H4 (cell line): ENCODE measurements at places on chromosomes 16 and 17. TPM values are rescaled to one million over a fixed set of nuclear protein-coding genes. Genes with fewer than 3 reads are reported as not detected.
A peak's percentile ranks its signal among the peaks of the same experiment; 100 is the strongest.

GRCh38 chr17:77770331-77771105 is 188.0 kb upstream of the TNRC6C start:
- DNase-seq = peak; percentile 86

GRCh38 chr17:18197535-18198194 is 14.0 kb downstream of the ALKBH5 start:
- DNase-seq = no peak

DNA sequence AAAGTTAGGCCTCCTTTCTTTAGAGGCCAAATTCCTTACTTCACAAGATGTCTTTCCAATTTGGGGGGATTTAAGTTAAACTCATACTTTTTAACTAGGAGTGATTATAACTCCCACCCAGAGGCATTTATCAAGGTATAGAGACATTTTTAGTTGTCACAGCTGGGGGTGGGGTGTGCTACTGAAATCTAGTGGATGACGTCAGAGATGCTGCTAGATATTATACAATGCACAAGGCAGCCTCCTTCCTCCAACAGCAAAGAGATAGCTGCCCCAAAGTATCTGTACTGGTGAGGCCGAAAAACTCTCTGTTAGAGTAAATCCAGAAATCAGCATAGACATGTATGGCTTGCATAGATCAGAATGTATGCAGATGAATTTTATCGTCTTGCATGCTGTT is 324.0 kb downstream of the HS3ST4 start:
- no peak for DNase-seq

GRCh38 chr16:20767577-20767976 is 3.8 kb downstream of the ACSM3 start:
- no peak for DNase-seq

GRCh38 chr16:83715217-83715920 is 92.4 kb upstream of the HSBP1 start:
- peak; percentile 30 for DNase-seq

Gene DOC2B
- total RNA-seq = not detected in 2 replicates

Gene SHBG
- not detected in 2 replicates for total RNA-seq

Gene SYT17
- total RNA-seq = 2.1 and 3.2 TPM in 2 replicates

DNA sequence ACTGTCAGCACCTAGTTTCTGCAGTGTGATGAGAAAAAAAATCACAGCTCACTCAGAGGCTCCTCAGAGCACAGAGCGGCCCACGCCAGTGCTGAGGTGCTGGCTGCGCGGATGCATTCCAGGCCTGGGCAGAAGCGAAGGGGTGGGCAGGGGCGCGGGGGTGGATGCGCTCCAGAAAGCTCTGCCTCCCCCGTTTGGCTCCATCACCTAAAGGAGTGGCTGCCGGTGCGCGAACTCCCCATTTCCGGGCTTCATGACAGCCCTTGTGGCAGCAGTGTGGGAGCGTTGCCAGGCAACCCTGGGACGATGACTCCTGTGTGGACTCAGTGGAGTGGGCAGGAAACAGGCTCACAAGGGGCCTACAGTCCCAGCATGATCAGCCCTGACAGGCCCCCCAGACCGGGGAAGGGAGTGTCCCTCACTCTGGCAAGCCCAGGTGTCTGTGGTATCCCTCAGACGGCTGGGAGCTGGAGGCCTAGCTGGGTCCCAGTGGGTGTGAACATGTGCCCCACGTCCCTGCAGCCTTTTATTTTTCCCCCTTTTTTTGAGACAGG is 32.8 kb upstream of the NUDT16L1 start:
- DNase-seq = no peak

DNA sequence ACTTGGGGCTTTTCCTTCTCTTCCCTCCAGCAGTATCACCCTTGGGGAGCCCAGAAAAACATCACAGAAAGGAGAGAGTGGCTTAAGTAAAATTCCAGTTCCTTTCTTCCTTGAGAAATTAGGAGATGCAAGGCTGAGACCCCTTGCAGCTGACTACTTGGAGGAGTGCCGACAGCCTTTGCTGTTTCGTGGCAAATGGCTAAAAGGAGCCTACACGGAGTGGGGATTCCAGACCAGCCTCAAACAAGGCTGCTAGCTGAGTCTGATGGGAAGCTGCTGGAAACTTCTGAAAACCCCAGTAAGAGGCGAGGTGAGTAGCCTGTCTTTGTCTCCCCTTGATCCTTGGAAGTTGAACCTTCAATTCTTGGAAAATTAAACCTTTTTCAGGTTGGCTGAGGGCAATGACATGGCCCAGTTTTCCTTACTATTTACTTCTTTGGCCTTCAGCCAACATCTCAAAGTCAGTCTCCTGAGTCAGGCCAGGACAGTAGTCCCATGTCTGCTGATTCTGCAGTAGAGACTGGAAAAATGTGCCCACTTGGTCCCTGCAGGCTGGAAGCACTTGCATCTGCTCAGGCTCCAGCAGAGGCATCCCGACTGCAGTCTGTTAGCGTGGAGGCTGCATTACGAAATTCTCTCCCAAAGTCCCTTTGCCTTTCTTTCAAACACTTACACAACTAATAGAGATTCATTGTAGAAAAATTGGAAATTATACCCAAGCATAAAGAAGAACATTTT is 23.4 kb downstream of the SMIM36 start:
- DNase-seq = no peak

GRCh38 chr16:58537124-58537906 is 22.0 kb downstream of the SETD6 start:
- no peak for DNase-seq

GRCh38 chr16:3637371-3637923 is 17.0 kb upstream of the DNASE1 start:
- no peak for DNase-seq
